ENCODE measurements at places on chromosomes 5 and 9.

- H3K27me3 ChIP-seq = peaks cover 5% of the 10 kb centered on the region
- H3K4me3 ChIP-seq = peak overlapping the region; percentile 98
- peak overlapping the region; percentile 88 for H3K27ac ChIP-seq
- peak; percentile 29 for DNase-seq
These were observed 753 bp upstream of the STC2 start for GRCh38 chr5:173328844-173329490.

GRCh38 chr9:85155352-85155751 is 485.8 kb downstream of the NTRK2 start:
- no peak for DNase-seq
- no peaks in the 10 kb centered on the region for H3K36me3 ChIP-seq
- H3K4me1 ChIP-seq = no peaks in the 10 kb centered on the region
- H3K27me3 ChIP-seq = no peaks in the 10 kb centered on the region

- H3K4me3 ChIP-seq = no peak overlapping the region
- peaks cover 4% of the 10 kb centered on the region for H3K4me1 ChIP-seq
- H3K36me3 ChIP-seq = no peaks in the 10 kb centered on the region
- H3K27me3 ChIP-seq = peaks cover 9% of the 10 kb centered on the region
- DNase-seq = peak; percentile 74
These were observed 20.5 kb upstream of the PSD2 start for GRCh38 chr5:139774980-139775661.

GRCh38 chr5:118863345-118863744 is 125.0 kb downstream of the DTWD2 start:
- H3K4me3 ChIP-seq = no peak overlapping the region
- no peak overlapping the region for H3K27ac ChIP-seq
- no peaks in the 10 kb centered on the region for H3K4me1 ChIP-seq
- H3K27me3 ChIP-seq = no peaks in the 10 kb centered on the region

DNA sequence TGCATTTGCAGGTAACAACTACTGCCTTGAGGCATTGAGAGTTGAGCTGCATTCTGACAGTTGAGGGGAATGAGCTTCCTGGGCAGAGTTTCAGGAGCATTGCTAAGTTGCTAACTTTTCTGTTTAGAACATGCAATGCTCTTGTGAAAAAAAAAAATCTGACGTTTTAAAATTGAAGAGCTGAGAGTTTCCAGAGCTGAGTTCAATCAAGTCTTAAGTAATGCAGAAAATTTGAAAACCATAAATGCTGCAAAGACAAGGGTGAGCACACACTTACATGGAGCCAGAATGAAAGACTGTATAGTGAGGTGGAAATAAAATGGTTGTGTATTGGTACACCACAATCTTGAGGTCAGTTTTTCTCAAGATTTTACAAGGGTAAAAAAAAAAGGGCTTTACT is 166.0 kb downstream of the GABRB2 start:
- H3K4me3 ChIP-seq = no peak overlapping the region
- DNase-seq = no peak
- no peaks in the 10 kb centered on the region for H3K4me1 ChIP-seq
- no peaks in the 10 kb centered on the region for H3K36me3 ChIP-seq
- no peak overlapping the region for H3K27ac ChIP-seq

- H3K27ac ChIP-seq = no peak overlapping the region
- H3K36me3 ChIP-seq = peaks cover 24% of the 10 kb centered on the region
- H3K4me1 ChIP-seq = no peaks in the 10 kb centered on the region
- H3K27me3 ChIP-seq = no peaks in the 10 kb centered on the region
- no peak for DNase-seq
These were observed 72.0 kb downstream of the CEP120 start for GRCh38 chr5:123351240-123351639.

DNA sequence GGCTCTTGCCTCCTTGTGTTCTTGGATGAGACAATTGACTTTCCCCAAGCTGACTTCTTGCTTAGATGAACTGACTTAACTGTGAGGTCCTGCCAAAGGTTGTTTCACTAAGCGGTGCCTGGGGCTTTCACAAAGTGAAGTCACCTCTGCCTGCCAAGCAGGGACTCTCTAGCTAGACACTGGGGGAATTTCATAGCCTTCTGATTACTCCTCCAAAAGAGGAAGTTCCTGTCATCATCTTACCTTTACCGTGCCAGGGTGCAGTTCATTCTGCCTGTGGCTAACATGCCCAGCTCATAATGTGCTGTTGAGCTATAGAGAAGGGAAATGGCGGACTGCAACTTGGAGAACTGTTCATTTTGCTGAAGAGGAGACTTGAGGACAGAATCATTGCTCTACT is 472.0 kb upstream of the WWC1 start:
- no peaks in the 10 kb centered on the region for H3K4me1 ChIP-seq
- no peak overlapping the region for H3K27ac ChIP-seq
- H3K27me3 ChIP-seq = no peaks in the 10 kb centered on the region
- no peak for DNase-seq
- no peaks in the 10 kb centered on the region for H3K36me3 ChIP-seq

DNA sequence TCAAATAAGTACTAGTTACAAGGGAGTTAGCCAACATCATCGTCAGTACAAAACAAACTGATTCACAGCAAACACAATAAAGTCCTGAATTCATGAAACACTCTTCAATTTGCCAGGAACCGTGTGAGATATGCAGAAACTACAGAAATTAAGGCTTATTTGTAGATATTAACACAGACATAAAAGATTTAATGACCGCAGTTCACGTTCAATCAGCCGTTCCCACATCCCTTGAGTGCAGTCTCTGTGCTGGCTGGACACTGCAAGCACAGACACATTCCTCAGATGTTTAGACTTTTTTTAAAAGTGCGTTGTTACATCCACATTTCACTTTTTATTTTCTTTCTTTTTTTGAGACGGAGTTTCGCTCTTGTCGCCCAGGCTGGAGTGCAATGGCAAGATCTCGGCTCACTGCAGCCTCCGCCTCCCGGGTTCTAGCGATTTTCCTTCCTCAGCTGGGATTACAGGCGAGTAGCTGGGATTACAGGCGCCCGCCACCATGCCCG is 566 bp upstream of the CEP78 start:
- H3K27me3 ChIP-seq = no peaks in the 10 kb centered on the region
- peak overlapping the region; percentile 93 for H3K27ac ChIP-seq
- no peak for DNase-seq

DNA sequence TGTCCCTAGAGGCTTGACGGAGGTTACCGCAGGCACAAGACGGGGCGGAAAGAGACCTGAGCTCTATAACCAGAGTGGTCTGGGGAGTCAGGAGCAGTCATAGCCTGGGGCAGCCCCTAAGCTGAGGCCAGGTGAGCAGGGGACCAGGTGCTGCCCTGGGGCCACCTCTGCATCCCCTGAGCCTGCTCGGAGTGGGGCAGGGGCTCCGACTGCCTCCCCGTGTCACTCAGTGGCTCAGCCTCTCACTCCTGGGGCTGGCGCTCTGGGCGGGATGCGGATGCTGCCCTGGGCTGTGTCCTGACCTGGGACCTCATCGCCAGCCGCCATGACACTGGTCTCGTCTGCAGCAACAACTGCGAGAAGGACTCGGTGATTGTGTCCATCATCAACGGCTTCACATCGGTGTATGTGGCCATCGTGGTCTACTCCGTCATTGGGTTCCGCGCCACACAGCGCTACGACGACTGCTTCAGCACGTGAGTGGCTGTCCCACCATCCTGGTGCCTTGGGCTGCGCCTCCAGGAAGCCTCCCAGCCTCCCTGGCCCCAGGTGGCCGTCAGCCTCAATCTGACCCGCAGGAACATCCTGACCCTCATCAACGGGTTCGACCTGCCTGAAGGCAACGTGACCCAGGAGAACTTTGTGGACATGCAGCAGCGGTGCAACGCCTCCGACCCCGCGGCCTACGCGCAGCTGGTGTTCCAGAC is 8.8 kb upstream of the SLC6A18 start:
- no peak overlapping the region for H3K27ac ChIP-seq
- H3K4me1 ChIP-seq = no peaks in the 10 kb centered on the region
- H3K27me3 ChIP-seq = no peaks in the 10 kb centered on the region
- no peaks in the 10 kb centered on the region for H3K36me3 ChIP-seq
- no peak overlapping the region for H3K4me3 ChIP-seq
- DNase-seq = no peak

DNA sequence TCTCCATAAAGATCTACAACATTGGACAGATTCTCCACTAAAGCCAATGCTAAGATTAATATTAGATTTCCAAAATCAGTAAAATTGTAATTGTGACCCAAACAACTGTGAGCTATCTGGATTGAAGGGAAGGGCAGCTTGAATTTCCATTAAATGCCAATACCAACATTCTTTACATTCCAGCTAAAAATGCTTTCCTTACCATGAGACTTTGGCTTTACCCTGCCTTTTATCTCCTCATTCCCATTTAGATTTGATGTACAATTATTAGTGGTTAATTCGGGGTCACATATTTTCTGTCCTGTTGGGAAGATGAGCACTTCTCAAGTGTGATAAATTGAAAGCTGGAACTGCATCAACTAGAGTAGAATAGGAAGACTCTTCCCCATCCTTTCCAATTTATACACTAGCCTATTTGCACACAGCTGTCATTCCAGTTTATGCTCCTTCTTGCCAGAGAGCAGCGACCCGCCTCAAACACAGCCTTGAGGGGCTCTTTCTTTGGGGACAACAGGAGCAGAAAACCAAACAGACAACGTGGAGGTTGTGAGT is 33.1 kb upstream of the MYOT start:
- no peaks in the 10 kb centered on the region for H3K4me1 ChIP-seq
- no peak for DNase-seq
- peaks cover 8% of the 10 kb centered on the region for H3K27me3 ChIP-seq
- no peak overlapping the region for H3K4me3 ChIP-seq

DNA sequence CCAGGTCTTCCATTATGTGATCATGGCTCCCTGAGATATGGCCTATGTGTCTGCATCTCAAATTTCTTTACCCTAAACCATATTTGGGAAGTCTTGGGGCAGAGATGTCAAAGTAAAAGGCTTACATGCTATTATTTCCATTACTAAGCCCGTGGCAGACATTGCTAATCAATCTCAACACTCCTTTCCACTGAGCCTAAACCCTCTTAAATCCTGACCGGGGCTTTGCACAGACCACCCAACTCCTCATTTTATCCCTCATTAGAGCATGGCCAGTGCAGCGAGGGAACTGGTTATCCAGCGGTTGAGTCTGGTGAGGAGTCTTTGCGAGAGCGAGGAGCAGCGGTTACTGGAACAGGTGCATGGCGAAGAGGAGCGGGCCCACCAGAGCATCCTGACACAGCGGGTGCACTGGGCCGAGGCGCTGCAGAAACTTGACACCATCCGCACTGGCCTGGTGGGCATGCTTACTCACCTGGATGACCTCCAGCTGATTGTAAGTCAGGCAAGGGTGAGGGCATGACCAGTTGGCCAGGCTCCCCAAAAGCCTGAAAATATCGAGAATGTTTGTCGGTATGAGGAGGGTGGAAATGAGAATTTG is 11.0 kb downstream of the BSPRY start:
- H3K27me3 ChIP-seq = no peaks in the 10 kb centered on the region
- no peak overlapping the region for H3K27ac ChIP-seq
- peaks cover 13% of the 10 kb centered on the region for H3K36me3 ChIP-seq
- peaks cover 3% of the 10 kb centered on the region for H3K4me1 ChIP-seq
